ENCODE measurements at places on chromosomes 5 and 9. TPM values are rescaled to one million over a fixed set of nuclear protein-coding genes. Genes with fewer than 3 reads are reported as not detected.

DNA sequence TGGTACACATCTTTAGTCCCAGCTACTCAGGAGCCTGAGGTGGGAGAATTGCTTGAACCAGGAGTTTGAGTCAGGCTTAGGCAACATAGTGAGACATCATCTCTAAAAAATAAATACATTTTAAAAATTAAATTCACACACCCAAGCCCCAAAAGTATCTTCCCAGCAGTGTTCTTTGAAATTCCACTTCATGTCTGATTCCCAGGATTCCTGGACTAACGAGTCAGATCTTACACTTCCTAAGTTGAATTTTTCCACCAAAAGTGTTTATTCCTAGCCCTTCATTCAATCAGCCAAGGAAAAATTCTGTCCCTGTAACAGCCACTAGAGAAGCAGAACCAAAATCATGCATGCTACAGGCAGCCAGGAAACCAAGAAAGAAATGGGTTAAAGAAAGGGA, 970.9 kb downstream of the EFNA5 start:
- DNase-seq: no peak
- no peaks in the 10 kb centered on the region for H3K36me3 ChIP-seq
- H3K27me3 ChIP-seq: no peaks in the 10 kb centered on the region
- H3K4me3 ChIP-seq: no peak overlapping the region
- no peaks in the 10 kb centered on the region for H3K4me1 ChIP-seq

DNA sequence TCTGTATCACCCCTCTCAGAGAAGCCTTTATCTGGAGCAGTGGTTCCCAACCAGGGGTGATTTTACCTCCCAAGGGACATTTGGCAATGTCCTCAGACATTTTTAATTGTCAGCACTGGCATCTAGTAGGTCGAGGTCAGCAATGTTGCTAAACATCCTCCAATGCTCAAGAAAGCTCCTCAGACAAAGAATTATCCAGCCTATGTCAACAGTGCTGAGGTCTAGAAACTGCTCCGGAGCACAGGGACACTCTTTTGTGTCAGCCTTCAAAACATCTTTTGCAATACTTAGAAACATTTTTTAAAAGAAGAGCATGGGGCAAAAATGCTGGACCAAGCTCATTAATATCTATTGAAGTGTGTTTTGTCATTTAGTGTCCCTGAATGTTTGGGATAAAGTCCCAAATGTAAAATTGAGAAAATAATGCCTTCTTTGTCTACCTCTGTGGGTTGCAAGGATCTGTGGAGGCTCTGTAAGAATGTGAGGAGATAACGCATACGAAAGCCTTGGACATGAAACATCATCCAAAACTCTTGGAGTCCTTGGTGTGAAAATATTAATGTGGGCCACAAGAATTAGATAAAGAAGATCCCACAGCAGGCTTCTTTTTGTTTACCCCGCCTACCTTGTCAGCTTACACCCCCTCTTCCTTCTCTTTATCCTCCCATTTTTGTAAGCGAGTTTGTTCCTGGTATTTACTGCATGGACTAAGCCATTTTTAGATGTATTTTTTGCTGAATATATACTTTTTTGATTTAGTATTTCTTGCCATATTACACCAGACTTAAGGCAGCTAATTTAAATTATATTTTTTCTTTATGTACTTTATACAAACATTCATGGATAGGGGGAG, 193.5 kb downstream of the CD180 start:
- peaks cover 18% of the 10 kb centered on the region for H3K4me1 ChIP-seq
- H3K27me3 ChIP-seq: no peaks in the 10 kb centered on the region

DNA sequence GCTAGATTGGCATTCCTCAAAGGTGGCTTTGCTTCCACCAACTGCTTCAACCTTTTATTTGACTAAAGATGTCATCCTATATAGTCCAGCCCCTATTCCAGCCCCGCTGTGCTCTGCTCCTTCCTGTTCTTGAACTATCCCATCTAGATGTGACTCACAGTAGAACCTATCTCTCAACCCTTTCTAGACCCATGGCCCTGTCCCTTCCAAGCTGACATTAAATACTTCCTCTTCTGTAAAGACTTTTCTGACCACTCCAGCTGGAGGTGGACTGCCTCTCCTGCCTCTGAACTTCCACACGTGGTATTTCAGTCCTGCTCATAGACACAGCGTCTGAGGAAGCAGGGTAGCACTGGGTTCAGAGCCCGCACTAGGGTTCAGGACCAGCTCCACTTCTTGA, 32.4 kb downstream of the OSTF1 start:
- DNase-seq: no peak
- H3K4me1 ChIP-seq: peaks cover 20% of the 10 kb centered on the region
- H3K4me3 ChIP-seq: no peak overlapping the region

- no peaks in the 10 kb centered on the region for H3K4me1 ChIP-seq
- H3K27ac ChIP-seq: no peak overlapping the region
- no peak for DNase-seq
- H3K27me3 ChIP-seq: no peaks in the 10 kb centered on the region
- H3K4me3 ChIP-seq: no peak overlapping the region
- no peaks in the 10 kb centered on the region for H3K36me3 ChIP-seq
Observed at GRCh38 chr9:129511285-129511900, 109.5 kb downstream of the C9orf50 start.

- no peak overlapping the region for H3K27ac ChIP-seq
- no peak for DNase-seq
- no peaks in the 10 kb centered on the region for H3K36me3 ChIP-seq
- no peak overlapping the region for H3K4me3 ChIP-seq
- H3K4me1 ChIP-seq: peaks cover 18% of the 10 kb centered on the region
Observed at GRCh38 chr5:668283-668995, 24.7 kb downstream of the TPPP start.

- no peaks in the 10 kb centered on the region for H3K4me1 ChIP-seq
- H3K4me3 ChIP-seq: no peak overlapping the region
- DNase-seq: no peak
- no peaks in the 10 kb centered on the region for H3K36me3 ChIP-seq
Observed at GRCh38 chr9:89879701-89880100, 274.9 kb downstream of the GADD45G start.

DNA sequence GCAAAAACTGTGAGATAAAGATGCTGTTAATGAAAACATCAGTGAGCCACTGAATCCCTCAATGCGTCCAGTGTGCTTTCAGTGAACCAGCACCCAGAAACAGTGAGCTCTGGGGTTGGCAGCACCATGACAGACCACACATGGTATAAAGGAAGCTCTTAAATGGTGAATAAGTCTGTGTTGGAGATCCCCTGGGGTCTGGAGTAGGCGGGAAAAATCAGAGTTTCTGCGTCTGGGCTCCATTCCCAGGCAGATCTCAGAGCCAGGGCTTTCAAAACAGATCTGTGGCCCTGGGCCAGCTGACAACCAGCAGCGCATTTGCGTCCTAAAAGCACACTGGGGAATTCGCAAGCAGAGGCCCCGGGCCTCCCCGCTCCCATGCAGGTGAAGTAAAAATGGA, 233.5 kb downstream of the FRMD3 start:
- H3K27ac ChIP-seq: no peak overlapping the region
- H3K4me3 ChIP-seq: no peak overlapping the region
- H3K36me3 ChIP-seq: no peaks in the 10 kb centered on the region
- DNase-seq: no peak

DNA sequence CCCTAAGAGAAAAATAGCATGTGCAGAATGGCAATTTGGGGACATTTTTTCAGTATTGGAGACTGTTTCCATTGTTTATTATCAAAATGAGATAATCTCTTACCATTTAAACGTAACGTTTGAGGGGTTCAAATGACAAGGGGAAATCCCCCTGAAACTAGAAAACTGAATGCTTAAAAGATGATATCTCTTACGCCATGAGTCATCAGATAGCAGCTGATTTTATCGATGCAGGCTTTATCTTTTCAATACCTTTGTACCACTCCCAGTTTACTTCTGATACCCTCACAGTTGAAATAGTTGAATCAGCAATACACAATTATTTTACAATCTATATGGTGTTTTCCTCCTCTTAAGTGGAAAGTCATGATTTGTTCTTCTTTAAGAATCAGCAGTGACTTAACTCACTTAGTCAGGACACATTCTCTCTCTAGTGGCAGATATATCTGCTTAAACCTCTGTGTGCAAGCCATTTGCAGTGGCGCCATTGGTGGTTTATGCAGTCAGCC, 29.2 kb downstream of the OSMR start:
- H3K4me1 ChIP-seq: no peaks in the 10 kb centered on the region
- H3K36me3 ChIP-seq: no peaks in the 10 kb centered on the region
- no peak for DNase-seq
- H3K4me3 ChIP-seq: no peak overlapping the region
- no peaks in the 10 kb centered on the region for H3K27me3 ChIP-seq
- H3K27ac ChIP-seq: no peak overlapping the region

- H3K4me3 ChIP-seq: no peak overlapping the region
- H3K36me3 ChIP-seq: no peaks in the 10 kb centered on the region
- no peaks in the 10 kb centered on the region for H3K4me1 ChIP-seq
- no peak overlapping the region for H3K27ac ChIP-seq
- H3K27me3 ChIP-seq: no peaks in the 10 kb centered on the region
Observed at GRCh38 chr5:125837866-125838265, 585.3 kb upstream of the GRAMD2B start.

GRCh38 chr5:180090769-180091546, 19.4 kb upstream of the RNF130 start:
- peaks cover 6% of the 10 kb centered on the region for H3K4me1 ChIP-seq
- no peaks in the 10 kb centered on the region for H3K27me3 ChIP-seq
- no peak for DNase-seq
- no peak overlapping the region for H3K4me3 ChIP-seq

- H3K4me1 ChIP-seq: no peaks in the 10 kb centered on the region
- no peak overlapping the region for H3K27ac ChIP-seq
- DNase-seq: no peak
- no peaks in the 10 kb centered on the region for H3K36me3 ChIP-seq
Observed at GRCh38 chr5:12019306-12019705, 115.1 kb upstream of the CTNND2 start.

DNA sequence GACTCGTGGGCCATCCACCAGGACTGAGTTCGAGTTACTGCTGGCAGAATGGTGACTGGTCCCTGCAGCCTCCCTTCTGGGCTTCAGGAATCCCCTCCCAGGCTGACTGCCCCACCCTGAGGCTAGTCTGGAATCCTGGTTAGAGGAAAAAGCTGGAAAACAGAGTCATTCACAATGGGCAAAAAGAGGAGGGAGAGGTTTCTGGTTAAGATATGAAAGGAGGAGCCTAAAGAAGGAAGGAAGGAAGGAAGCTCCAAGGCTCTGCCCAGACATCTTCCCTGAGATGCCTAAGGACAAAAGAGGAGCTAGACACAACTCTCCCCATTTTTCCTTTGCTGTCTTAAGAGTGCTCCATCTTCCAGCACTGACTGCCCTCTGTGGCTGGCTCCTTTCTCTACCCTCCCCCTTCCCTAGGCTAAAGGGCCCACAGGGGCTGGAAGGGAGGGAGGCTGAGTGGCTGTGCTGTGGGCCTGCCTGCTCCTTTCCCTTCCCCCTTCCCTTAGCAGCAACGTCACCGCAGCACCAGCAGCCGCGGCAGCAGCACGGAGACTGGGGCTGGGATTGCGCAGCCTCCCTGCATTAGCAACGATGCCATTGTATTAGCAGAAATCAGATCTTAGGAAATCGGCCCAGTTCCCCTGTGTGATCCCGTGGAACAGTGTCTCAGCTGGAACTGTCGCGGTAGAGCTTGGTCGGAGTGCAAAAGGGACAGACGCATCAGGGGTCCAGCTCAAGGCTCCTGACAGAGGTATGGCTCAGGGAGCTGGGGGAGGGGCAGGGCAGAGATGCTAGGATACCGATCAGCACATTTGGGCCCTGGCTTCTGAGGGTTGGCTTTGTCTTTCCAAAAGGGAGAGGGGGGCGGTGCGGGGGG, 48.7 kb downstream of the RUSC2 start:
- H3K36me3 ChIP-seq: no peaks in the 10 kb centered on the region
- no peaks in the 10 kb centered on the region for H3K4me1 ChIP-seq
- no peak for DNase-seq
- no peak overlapping the region for H3K27ac ChIP-seq
- H3K4me3 ChIP-seq: no peak overlapping the region

DNA sequence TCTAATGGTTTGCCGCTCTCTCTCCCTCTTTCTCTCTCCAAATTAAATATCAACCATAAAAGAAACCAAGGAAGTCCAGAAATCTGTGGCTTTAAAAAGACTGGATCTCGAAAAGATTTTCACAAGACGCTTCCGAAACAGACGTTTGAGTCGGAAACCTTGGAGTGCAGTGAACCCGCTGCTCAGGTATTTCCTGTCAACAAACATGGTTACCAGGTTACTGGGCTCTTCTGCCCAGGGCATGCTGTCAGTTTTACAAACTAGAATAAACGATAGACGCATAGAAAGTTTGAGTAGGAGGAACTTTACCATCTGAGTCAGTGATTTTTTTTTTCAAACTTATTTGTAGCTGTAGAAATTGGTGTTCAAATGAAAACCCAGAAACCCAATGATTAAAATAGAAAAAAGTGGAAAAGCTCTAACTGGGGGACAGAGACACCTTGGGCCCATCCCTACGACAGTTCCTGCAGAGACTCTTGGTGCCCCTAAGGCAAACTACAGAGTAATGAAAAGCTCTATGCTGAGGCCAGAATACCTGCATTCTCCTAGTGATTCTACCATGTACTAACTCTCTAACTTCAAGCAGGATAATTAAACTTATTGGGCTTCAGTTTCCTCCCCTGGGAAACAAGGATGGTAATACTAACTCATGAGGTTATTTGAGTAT, 90.0 kb downstream of the DOCK8 start:
- no peak overlapping the region for H3K4me3 ChIP-seq
- H3K36me3 ChIP-seq: peaks cover 46% of the 10 kb centered on the region
- no peaks in the 10 kb centered on the region for H3K27me3 ChIP-seq
- DNase-seq: no peak
- H3K4me1 ChIP-seq: no peaks in the 10 kb centered on the region

DNA sequence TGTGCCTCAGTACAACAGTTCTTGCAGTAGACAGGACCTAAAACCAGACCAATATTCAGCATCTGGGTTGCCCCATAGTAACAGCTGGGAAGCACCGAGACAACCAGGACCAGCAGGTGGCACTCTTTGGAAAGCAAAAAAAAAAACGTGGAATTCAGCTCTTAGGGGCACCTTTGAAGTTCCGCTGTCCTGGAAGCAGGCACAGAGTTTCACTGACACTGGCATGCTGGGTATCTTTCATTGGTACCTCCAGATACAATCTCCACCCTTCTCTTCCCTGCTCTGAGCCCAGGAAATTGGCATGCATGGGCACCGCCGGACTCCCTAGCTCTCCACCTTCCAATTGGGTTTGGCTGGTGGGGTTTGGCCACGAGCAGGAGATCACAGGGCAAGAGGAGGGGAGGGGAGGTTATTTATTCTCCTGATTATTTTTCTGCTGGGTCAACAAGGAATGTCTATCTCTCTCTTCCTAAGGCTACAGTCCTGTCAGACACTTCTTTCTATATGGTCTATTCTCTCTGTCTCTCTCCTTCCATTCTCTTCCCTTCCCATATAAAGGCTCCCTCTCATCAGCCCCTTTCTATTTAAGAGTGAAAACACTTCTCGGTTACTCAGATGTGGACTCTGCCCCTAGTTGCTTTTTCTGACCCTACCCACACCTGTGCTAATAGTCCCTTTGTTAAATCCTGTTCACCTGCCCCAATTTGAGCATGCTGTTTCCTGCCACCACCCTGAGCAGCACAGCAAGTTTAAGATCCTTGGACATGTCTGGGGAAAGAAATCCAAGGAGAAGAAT, 1.9 kb upstream of the IDNK start:
- H3K36me3 ChIP-seq: no peaks in the 10 kb centered on the region
- no peak overlapping the region for H3K4me3 ChIP-seq
- peak; percentile 42 for DNase-seq
- no peaks in the 10 kb centered on the region for H3K27me3 ChIP-seq
- H3K4me1 ChIP-seq: peaks cover 18% of the 10 kb centered on the region

- H3K4me3 ChIP-seq: no peak overlapping the region
- no peak for DNase-seq
- no peak overlapping the region for H3K27ac ChIP-seq
- H3K4me1 ChIP-seq: no peaks in the 10 kb centered on the region
- H3K36me3 ChIP-seq: no peaks in the 10 kb centered on the region
- H3K27me3 ChIP-seq: no peaks in the 10 kb centered on the region
Observed at GRCh38 chr5:147446523-147446922, 63.3 kb downstream of the DPYSL3 start.

The FOXD4L4 gene
- 0.15 TPM for total RNA-seq

The ANKRD34B gene
- not detected for total RNA-seq

The SPINK1 gene
- not detected for total RNA-seq

The RFX3 gene
- total RNA-seq: 14.1 TPM
